ENCODE measurements at places on chromosomes 6 and 20. TPM values are rescaled to one million over a fixed set of nuclear protein-coding genes. Genes with fewer than 3 reads are reported as not detected.

Gene TCF21
- not detected for total RNA-seq

Gene HLA-DQB2
- 0.67 TPM for total RNA-seq

Gene C20orf96
- total RNA-seq: 4.3 TPM

Gene TBC1D7
- 28.2 TPM for total RNA-seq

Gene SLC13A3
- 0.24 TPM for total RNA-seq

Gene TNF
- total RNA-seq: 430 TPM

Gene IL17A
- not detected for total RNA-seq

Gene HCK
- 0.22 TPM for total RNA-seq

Gene TRIM38
- 25.3 TPM for total RNA-seq

Gene NOX3
- not detected for total RNA-seq

Gene CLPSL2
- total RNA-seq: not detected

Gene PERP
- 5.7 TPM for total RNA-seq

Gene SLX4IP
- total RNA-seq: 5.8 TPM

Gene SLC17A3
- 0.66 TPM for total RNA-seq

Gene TMEM14A
- total RNA-seq: 15.1 TPM

Gene LY6G6F
- total RNA-seq: not detected

Gene DEFB132
- total RNA-seq: not detected

Gene GATA5
- not detected for total RNA-seq

Gene WFDC12
- not detected for total RNA-seq

Gene ADGRB3
- total RNA-seq: not detected

Gene STAU1
- total RNA-seq: 70.7 TPM

Gene BPI
- total RNA-seq: not detected

Gene LAMP5
- not detected for total RNA-seq

Gene CTCFL
- not detected for total RNA-seq

Gene MROH8
- 1.1 TPM for total RNA-seq

Gene EFCAB8
- 0.39 TPM for total RNA-seq

Gene LY6G5C
- 4.7 TPM for total RNA-seq

Gene RAET1L
- total RNA-seq: not detected

Gene FAM83C
- not detected for total RNA-seq

Gene C6orf52
- total RNA-seq: 3.6 TPM

Gene CEP250
- 45.6 TPM for total RNA-seq

Gene SOBP
- total RNA-seq: 0.16 TPM

Gene PGM3
- total RNA-seq: 25.4 TPM

Gene ULBP2
- total RNA-seq: 0.65 TPM

Gene MYMX
- not detected for total RNA-seq

Gene ZNF311
- 0.80 TPM for total RNA-seq

Gene RIPOR3
- not detected for total RNA-seq

Gene CPXM1
- total RNA-seq: 0.76 TPM

Gene CALHM5
- not detected for total RNA-seq

Gene MICB
- total RNA-seq: 36.1 TPM

Gene C6orf118
- not detected for total RNA-seq

Gene SMOC2
- total RNA-seq: not detected

Gene PRPH2
- not detected for total RNA-seq

Gene OLIG3
- not detected for total RNA-seq

Gene TOX2
- 4.0 TPM for total RNA-seq

Gene KIFC1
- total RNA-seq: 54.7 TPM

Gene UNC5CL
- 0.93 TPM for total RNA-seq

Gene RPS6KA2
- 2.0 TPM for total RNA-seq

Gene CST2
- total RNA-seq: not detected

Gene DEFB118
- not detected for total RNA-seq

Gene BIRC7
- not detected for total RNA-seq

Gene UNC93A
- not detected for total RNA-seq

Data from activated T-helper 1 cell treated with anti-CD3 and anti-CD28 coated beads, Interleukin-12 subunit alpha, Interleukin-12 subunit beta, Interleukin-2, Interleukin-4 antibody, amounts not matched to agents 30 ng/mL and 10 ng/mL and 1 ng/mL, durations not matched to agents 14 hours and 24 hours and 36 hours (primary cell).